NCI-H524 treated with DMSO at 0.1 percent for 48 hours (cell line): ENCODE measurements at places on chromosomes 2 and 18.

DNA sequence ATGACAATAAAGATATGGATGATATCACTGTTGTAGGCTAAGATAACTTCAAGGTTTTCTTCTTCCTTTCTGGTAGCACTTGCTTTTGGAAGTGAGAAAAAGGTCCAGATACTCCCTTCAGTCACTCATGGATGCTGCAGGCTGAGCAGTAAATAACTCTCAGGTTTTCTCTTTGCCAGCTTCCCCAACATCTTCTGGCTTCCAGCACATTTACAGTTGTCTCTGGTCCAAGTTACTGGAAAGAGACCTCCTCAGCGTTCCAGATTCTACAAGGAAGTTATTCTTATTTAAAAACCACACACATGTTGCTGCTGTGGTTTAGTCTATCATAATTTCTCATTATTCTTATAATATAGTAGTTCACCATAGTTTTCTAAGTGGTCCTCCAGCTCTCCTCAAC, 383.4 kb downstream of the PLCL1 start:
- no peak for DNase-seq

GRCh38 chr2:2662847-2663356, 331.8 kb upstream of the MYT1L start:
- DNase-seq = no peak

DNA sequence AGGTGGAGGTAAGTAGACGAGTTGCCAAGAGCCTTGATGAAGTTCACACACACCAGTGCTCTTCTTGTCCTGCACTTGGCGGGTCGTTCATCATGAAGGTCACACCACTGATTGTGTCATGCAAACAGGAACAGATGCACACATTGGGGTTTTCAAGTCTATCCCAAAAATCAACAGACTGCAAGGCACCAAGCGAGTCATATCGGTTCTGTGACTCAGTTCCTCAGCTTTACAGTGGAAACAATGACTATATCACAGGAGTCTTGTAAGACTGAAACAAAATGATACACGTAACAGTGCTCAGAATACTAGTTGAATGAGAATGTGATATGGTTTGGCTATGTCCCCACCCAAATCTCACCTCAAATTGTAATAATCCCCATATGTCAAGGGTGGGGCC, 526.9 kb upstream of the ID2 start:
- DNase-seq = no peak

DNA sequence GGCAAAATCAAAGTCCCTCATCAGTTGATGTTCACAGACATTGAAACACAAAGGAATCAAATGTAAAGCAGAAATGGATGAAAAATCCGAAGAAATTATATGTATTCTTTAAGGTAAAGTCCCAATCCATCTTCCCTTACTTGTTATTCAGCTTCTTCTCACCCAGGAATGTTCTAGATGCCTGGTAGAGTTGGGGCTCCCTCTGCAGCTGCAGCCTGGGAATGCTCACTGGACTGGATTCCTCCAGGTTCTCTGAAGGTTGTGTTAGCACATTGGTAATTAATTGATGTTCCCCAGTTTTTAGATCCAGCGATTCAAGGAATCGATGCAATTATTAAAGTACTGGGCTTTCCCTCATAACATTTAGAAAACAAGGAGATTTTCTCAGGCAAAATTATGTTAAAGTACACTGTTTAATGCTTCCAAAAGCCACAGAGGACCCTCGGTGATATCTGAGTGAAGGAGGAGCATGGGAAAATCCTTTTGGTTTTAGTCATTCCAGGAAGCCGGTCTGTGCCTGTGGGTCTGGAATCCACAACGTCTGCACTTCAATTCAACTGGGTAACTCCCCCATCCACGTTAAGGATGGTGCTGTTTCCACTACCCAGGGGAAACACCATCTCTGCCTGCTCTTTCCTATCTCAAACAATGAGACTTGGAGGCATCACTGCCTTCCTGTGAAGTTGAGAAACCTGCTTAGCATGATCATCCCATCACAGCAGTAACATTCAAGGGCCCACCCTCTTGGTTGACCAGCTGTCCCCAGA, 22.0 kb downstream of the NTSR2 start:
- no peak for DNase-seq

- DNase-seq = no peak
Measured at GRCh38 chr2:128317181-128317898, 1.3 kb downstream of the HS6ST1 start.

GRCh38 chr2:205800224-205800623, 117.9 kb downstream of the NRP2 start:
- DNase-seq = no peak

DNA sequence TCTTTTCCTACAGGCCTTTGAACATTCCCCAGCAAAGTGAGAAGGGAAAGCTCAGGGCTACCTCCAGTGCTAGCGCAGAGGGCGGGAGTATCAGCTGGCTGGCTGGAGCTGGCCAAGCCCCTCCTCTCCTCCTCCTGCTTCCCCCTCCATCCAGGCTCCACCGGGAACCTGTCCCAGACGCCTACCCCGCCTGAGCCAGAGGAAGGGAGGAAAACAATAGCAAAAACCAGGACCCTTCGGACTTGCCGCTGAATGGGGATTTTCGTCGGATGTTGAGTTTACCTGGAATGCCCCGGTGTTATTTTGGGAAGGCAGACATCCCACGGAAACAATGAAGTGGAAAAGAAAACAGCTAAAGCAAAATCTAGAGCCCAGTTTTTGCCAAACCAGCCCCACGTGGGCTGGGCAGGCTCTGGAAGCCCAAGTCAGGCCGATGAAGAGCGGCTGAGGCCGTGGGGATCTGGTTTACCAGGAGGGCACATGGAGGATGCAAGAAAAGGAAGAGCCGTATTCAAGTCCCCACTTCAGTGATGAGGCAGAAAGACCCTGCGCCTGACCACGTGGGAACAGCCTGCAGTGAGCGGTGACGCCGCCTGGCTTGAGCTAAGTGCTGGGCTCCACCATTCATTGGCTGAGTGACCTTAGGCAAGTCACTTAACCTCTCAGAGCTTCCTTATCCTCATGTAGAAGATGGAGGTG, 100.4 kb upstream of the LCLAT1 start:
- DNase-seq = no peak

DNA sequence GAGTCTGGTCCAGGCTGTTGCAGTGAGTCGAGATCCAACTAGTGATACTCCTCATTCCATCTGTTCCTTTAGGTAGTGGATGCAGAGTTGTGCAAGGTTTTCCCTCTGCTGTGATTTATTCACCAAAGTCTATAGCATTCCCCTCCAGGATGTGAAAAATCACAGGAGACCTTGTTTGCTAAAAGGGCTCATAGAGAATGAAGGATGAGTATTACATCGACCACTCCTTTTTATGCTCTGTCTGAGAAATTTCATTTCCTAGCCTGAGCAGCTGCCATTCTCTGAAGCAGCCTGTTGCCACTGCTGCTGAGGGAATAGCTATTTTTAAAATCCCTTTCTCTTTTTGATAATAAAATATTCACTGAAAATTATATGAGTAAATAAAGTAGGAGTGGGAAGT, 134.1 kb upstream of the LRRTM1 start:
- no peak for DNase-seq

DNA sequence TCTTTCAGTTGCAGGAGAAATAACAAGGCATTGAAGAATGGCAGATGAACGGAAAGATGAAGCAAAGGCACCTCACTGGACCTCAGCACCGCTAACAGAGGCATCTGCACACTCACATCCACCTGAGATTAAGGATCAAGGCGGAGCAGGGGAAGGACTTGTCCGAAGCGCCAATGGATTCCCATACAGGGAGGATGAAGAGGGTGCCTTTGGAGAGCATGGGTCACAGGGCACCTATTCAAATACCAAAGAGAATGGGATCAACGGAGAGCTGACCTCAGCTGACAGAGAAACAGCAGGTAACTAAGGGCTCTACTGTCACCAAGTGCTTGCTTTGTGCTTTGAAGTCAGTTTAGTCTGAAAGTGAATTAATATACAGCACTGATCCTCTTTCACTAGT, 118.5 kb upstream of the UNC80 start:
- no peak for DNase-seq

- DNase-seq = no peak
Measured at GRCh38 chr2:30311711-30312110, 80.4 kb downstream of the LBH start.
